ENCODE measurements at places on chromosomes 1 and 21. TPM values are rescaled to one million over a fixed set of nuclear protein-coding genes. Genes with fewer than 3 reads are reported as not detected.
A peak's percentile ranks its signal among the peaks of the same experiment; 100 is the strongest.

The FCER1A gene
- not detected for total RNA-seq

The OR2M3 gene
- total RNA-seq: not detected

GRCh38 chr1:164723296-164723798 lies 164.4 kb downstream of the PBX1 start:
- no peak for DNase-seq

GRCh38 chr1:236391008-236391407 lies 3.1 kb upstream of the EDARADD start:
- no peak for DNase-seq

GRCh38 chr1:235937123-235937522 lies 70.4 kb upstream of the LYST start:
- DNase-seq: no peak

GRCh38 chr21:17436626-17437111 lies 76.2 kb upstream of the CXADR start:
- no peak for DNase-seq

GRCh38 chr1:234729561-234730474 lies 119.8 kb upstream of the IRF2BP2 start:
- peak; percentile 54 for DNase-seq

DNA sequence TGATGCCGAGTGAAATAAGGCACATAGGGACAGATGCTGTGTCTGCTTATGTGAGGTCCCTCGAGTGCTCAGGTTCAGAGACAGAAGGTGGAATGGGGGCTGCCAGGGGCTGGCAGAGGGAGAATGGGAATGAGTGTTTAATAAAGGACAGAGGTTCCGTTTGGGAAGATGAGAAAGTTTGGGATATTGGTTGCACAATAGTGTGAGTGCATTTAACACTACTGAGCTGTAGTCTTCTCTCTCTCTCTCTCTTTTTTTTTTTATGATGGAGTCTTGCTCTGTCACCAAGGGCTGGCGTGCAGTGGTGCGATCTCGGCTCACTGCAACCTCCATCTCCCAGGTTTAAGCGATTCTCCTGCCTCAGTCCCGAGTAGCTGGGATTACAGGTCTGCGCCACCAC lies 44.9 kb downstream of the TRAPPC10 start:
- DNase-seq: no peak

- DNase-seq: no peak
Observed at GRCh38 chr1:169623132-169623926, 6.6 kb downstream of the SELP start.

GRCh38 chr1:67464058-67464457 lies 33.9 kb upstream of the SERBP1 start:
- no peak for DNase-seq
